ENCODE measurements at places on chromosomes 12 and 14. TPM values are rescaled to one million over a fixed set of nuclear protein-coding genes. Genes with fewer than 3 reads are reported as not detected.

- no peak for DNase-seq
These were observed 837.6 kb downstream of the VRK1 start for GRCh38 chr14:97634751-97635150.

GRCh38 chr12:52358575-52359350 lies 8.5 kb downstream of the KRT85 start:
- DNase-seq = peak; percentile 53

DNA sequence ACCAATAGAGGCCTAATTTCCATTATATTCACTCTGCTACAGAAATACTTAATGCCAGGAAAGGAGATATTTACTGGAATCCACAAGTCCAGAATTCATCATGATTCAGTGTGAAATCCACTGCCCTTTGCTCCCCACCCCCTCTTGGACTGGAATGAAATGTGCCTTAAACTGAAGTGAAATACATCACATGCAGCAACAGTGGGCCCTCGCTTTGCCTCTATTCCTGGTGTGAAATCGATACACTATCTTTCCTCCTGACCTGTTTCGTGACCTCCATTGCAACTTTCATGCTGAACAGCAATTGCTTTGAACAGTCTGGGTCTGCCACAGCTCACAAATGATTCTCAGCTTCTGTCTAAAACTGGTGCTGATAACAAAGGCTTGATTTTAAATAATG lies 100.6 kb downstream of the NPAS3 start:
- no peak for DNase-seq

- no peak for DNase-seq
These were observed 137.5 kb upstream of the MYL2 start for GRCh38 chr12:111057701-111058425.

Gene NID2
- total RNA-seq = 66.2 TPM

Gene EMP1
- 1,519 TPM for total RNA-seq

- no peak for DNase-seq
These were observed 122.8 kb downstream of the CRACR2A start for GRCh38 chr12:3630111-3630510.

Gene CABP1
- total RNA-seq = 5.5 TPM

Data from mesenteric fat pad (tissue), 1 donor.